Activated T-helper 17 cell treated with anti-CD3 and anti-CD28 coated beads, Interleukin-2, amount 50 U/mL, for 72 hours (primary cell): ENCODE measurements at places on chromosomes 5 and 9. TPM values are rescaled to one million over a fixed set of nuclear protein-coding genes. Genes with fewer than 3 reads are reported as not detected.

Gene SCAMP1
- 20.8 TPM for total RNA-seq

Gene SCGB3A2
- not detected for total RNA-seq

Gene PIP5KL1
- 3.7 TPM for total RNA-seq

Gene CTXN3
- not detected for total RNA-seq

Gene ABHD17B
- total RNA-seq, result 7.1 TPM

Gene ADAMTS19
- total RNA-seq, result not detected

Gene HTR4
- total RNA-seq, result not detected

Gene PCDHGA6
- total RNA-seq, result 0.40 TPM

Gene IFNW1
- total RNA-seq, result not detected

Gene ENHO
- total RNA-seq, result not detected
